HepG2 (cell line): ENCODE measurements at places on chromosomes 11 and 22. TPM values are rescaled to one million over a fixed set of nuclear protein-coding genes. Genes with fewer than 3 reads are reported as not detected.
A peak's percentile ranks its signal among the peaks of the same experiment; 100 is the strongest.

DNA sequence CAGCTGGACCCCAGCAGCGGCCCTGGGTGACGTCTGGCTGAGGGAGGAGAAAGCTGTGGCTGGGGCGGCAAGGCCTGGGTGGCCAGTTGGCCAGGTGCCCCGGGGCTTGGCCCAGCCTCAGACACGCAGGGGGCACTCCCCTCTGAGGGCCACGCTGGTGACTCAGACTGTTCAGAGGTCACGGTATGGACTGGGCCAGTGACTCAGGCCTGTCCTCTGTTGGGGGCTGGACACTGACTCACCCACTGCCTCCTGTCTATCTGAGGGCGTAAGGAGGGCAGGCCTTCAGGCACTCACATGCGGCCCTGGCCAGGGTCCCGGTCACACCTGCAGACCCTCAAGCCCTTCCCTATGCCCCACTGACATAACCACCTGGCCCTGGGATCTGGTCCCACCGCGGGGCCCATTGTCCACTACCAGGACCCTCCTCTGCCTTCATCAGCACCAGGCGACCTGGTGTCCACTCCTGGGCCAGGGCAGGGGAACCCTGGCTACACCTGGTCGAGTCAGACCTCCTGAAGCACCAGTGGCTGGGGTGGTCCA lies 3.7 kb upstream of the MUC5AC start:
- no peak overlapping the region for H3K27ac ChIP-seq
- H3K36me3 ChIP-seq: no peaks in the 10 kb centered on the region
- DNase-seq: peak; percentile 61
- H3K27me3 ChIP-seq: peaks cover 22% of the 10 kb centered on the region

- no peaks in the 10 kb centered on the region for H3K4me1 ChIP-seq
- no peak for DNase-seq
- no peak overlapping the region for H3K27ac ChIP-seq
- H3K4me3 ChIP-seq: no peak overlapping the region
Measured at GRCh38 chr22:32858957-32859356, 57.5 kb downstream of the TIMP3 start.

GRCh38 chr11:133576351-133576750 lies 44.0 kb upstream of the OPCML start:
- no peaks in the 10 kb centered on the region for H3K36me3 ChIP-seq
- H3K4me3 ChIP-seq: no peak overlapping the region
- DNase-seq: no peak
- H3K27ac ChIP-seq: no peak overlapping the region
- no peaks in the 10 kb centered on the region for H3K27me3 ChIP-seq
- no peaks in the 10 kb centered on the region for H3K4me1 ChIP-seq

- no peaks in the 10 kb centered on the region for H3K4me1 ChIP-seq
- DNase-seq: no peak
- no peaks in the 10 kb centered on the region for H3K27me3 ChIP-seq
- no peak overlapping the region for H3K4me3 ChIP-seq
Measured at GRCh38 chr11:4068962-4069361, 25.6 kb upstream of the RRM1 start.

MUC5AC gene
- not detected in 2 replicates for total RNA-seq

TMPRSS13 gene
- total RNA-seq: not detected in 2 replicates

CALCB gene
- total RNA-seq: not detected in 2 replicates

GRCh38 chr11:44221992-44222391 lies 87.9 kb downstream of the ALX4 start:
- no peaks in the 10 kb centered on the region for H3K4me1 ChIP-seq
- no peak overlapping the region for H3K4me3 ChIP-seq
- H3K27ac ChIP-seq: no peak overlapping the region
- H3K36me3 ChIP-seq: no peaks in the 10 kb centered on the region
- no peak for DNase-seq

GRCh38 chr11:104614117-104614680 lies 284.1 kb downstream of the CASP12 start:
- no peak overlapping the region for H3K4me3 ChIP-seq
- no peaks in the 10 kb centered on the region for H3K27me3 ChIP-seq
- H3K4me1 ChIP-seq: no peaks in the 10 kb centered on the region

DNA sequence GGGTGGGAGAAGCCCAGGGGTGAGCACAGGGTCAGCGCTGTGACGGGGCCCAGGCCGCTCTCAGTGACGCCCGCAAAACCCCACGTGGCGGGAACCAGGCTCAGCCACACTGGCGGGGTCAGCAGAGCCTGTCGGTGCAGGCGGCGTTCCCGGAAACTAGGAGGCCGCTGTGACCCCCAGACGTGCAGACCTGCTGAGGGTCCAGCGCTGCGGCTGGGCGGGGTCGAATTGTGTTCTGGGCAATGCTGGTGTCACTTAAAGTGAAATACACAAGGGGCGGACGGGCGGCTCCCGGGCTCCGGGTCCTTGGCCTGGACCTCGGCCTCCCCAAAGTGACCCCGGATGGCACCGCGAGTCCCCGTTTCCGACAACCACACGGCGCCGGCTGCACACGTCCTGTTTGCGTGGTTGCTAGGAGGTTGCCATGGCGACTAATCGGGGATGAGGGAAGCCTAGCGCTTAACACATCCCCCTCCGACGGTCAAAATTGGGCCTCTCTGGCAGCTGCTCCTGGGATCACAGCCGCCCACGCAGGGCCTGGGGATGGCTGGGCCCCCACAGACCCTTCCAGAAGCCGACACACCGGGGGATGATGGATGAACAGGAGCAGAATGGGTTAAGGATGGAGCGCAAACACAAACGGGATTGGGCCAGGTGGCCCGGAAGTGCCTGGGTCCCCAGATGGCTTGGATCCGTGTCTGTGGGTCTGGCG lies 81.7 kb upstream of the PRR5 start:
- peak; percentile 49 for DNase-seq
- H3K27me3 ChIP-seq: peaks cover 14% of the 10 kb centered on the region; the same call in 2 of the 3 replicates
- H3K4me3 ChIP-seq: no peak overlapping the region
- H3K27ac ChIP-seq: no peak overlapping the region
- H3K4me1 ChIP-seq: no peaks in the 10 kb centered on the region

GRCh38 chr11:13008625-13009475 lies at the start of gene RASSF10:
Gene RASSF10 (plus strand): TSS chr11:13009316. CDS start chr11:13009577, 261 bp downstream.
- DNase-seq: no peak
- H3K27ac ChIP-seq: peak within 1 kb of the TSS; percentile 41
- peaks cover 61% of the 10 kb centered on the region for H3K4me1 ChIP-seq
- no peak within 1 kb of the TSS for H3K4me3 ChIP-seq
- H3K36me3 ChIP-seq: no peaks in the 10 kb centered on the region

DNA sequence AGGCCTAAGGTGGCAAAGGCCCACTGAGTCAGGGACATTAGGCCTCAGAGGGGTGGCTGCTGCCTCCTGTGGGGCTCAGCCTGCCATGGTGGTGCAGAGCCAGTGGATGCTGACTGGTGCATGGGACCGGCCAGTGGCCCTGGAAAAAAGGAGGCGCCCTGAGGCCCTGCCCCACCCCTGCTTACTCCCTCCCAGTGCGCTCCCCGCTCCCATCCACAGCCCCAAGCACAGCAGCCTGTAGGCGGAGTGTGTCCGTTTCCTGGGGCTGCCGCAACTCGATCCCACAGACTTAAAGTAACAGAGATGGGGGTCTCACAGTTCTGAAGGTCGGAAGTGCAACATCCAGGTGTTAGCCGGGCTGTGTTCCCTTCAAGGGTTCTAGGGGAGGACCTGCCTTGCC lies 38.4 kb upstream of the FADD start:
- H3K36me3 ChIP-seq: no peaks in the 10 kb centered on the region

GRCh38 chr11:57751676-57752253 lies at the start of gene BTBD18:
Gene BTBD18 (minus strand): TSS chr11:57751819. CDS start chr11:57751188, 631 bp downstream.
- H3K27ac ChIP-seq: peak within 1 kb of the TSS; percentile 31
- no peaks in the 10 kb centered on the region for H3K27me3 ChIP-seq
- DNase-seq: peak; percentile 83
- peaks cover 26% of the 10 kb centered on the region for H3K4me1 ChIP-seq
- no peak within 1 kb of the TSS for H3K4me3 ChIP-seq
- H3K36me3 ChIP-seq: no peaks in the 10 kb centered on the region

IFT27 gene
- 0.33 TPM in 1 of 2 replicates, not detected in the other for total RNA-seq

SYNGR1 gene
- total RNA-seq: 0.27 TPM in 1 of 2 replicates, not detected in the other

- H3K27me3 ChIP-seq: no peaks in the 10 kb centered on the region
- H3K4me1 ChIP-seq: no peaks in the 10 kb centered on the region
- no peak for DNase-seq
- no peaks in the 10 kb centered on the region for H3K36me3 ChIP-seq
- H3K27ac ChIP-seq: no peak overlapping the region
Measured at GRCh38 chr11:41074318-41074717, 385.1 kb downstream of the LRRC4C start.

GRCh38 chr11:19818619-19819018 lies 106.0 kb downstream of the NAV2 start:
- H3K36me3 ChIP-seq: no peaks in the 10 kb centered on the region
- no peaks in the 10 kb centered on the region for H3K27me3 ChIP-seq
- H3K4me1 ChIP-seq: peaks cover 17% of the 10 kb centered on the region
- no peak for DNase-seq
- no peak overlapping the region for H3K4me3 ChIP-seq

- no peaks in the 10 kb centered on the region for H3K36me3 ChIP-seq
- H3K4me1 ChIP-seq: no peaks in the 10 kb centered on the region
- H3K27ac ChIP-seq: no peak overlapping the region
Measured at GRCh38 chr22:42500161-42500835, 19.3 kb downstream of the RRP7A start.

SCGB1C1 gene
- not detected in 2 replicates for total RNA-seq

- H3K27me3 ChIP-seq: no peaks in the 10 kb centered on the region; the same call in 2 of the 3 replicates
- peak overlapping the region; percentile 98 for H3K27ac ChIP-seq
- H3K4me1 ChIP-seq: peaks cover 20% of the 10 kb centered on the region
- no peaks in the 10 kb centered on the region for H3K36me3 ChIP-seq
- no peak for DNase-seq
- H3K4me3 ChIP-seq: peak overlapping the region; percentile 93
Measured at GRCh38 chr11:102108734-102109440, 1.4 kb upstream of the YAP1 start.

GRCh38 chr11:58963551-58964104 lies 24.3 kb downstream of the GLYATL1 start:
- no peaks in the 10 kb centered on the region for H3K27me3 ChIP-seq
- no peak overlapping the region for H3K4me3 ChIP-seq
- H3K27ac ChIP-seq: no peak overlapping the region
- H3K4me1 ChIP-seq: no peaks in the 10 kb centered on the region
- no peaks in the 10 kb centered on the region for H3K36me3 ChIP-seq
- DNase-seq: no peak

OR2D2 gene
- not detected in 2 replicates for total RNA-seq

DNA sequence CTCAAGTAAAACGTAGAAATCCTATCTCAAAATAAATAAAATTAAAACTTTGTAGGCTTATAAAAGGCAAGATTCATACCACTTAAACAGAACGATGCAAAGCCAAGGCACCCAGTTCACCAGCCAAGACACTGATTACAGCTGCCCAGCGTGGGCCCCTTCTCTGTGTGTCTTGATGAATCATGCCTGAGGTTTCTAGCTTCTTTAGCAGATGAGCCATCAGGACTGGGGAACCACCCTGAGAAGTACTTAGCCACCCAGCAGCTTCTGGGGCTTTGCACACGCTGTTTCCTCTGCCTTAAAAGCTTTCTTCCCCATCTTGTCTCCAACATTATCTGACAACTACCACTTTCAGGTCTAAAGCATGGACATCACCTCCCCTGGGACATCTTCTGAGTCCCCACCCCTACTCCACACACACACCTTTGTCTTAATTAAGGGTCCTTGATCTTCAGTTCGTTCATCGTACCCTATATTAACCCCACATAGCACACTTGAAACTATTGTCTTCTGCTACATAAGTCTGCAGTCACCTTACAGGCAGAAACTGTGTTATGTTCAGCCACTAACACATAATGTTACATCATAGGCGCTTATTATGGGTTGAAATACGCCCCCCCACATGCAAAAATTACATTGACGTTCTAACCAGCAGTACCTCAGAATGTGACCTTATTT lies 8.7 kb upstream of the LAYN start:
- no peak overlapping the region for H3K4me3 ChIP-seq
- no peaks in the 10 kb centered on the region for H3K4me1 ChIP-seq
- DNase-seq: no peak
- H3K36me3 ChIP-seq: no peaks in the 10 kb centered on the region
- H3K27me3 ChIP-seq: peaks cover 5% of the 10 kb centered on the region; the same call in 2 of the 3 replicates
- H3K27ac ChIP-seq: no peak overlapping the region

GRCh38 chr11:94129512-94130297 lies 1.1 kb downstream of the PANX1 start:
- H3K27ac ChIP-seq: peak overlapping the region; percentile 87
- H3K4me1 ChIP-seq: peaks cover 43% of the 10 kb centered on the region
- no peaks in the 10 kb centered on the region for H3K36me3 ChIP-seq

- H3K27me3 ChIP-seq: no peaks in the 10 kb centered on the region
- DNase-seq: no peak
- peaks cover 1% of the 10 kb centered on the region; the same call in 1 of the 2 replicates for H3K36me3 ChIP-seq
- peaks cover 62% of the 10 kb centered on the region for H3K4me1 ChIP-seq
- peak overlapping the region; percentile 76 for H3K27ac ChIP-seq
Measured at GRCh38 chr11:130313383-130314183, 1.1 kb downstream of the ZBTB44 start.

- H3K4me1 ChIP-seq: peaks cover 19% of the 10 kb centered on the region
- H3K27ac ChIP-seq: no peak overlapping the region
- no peaks in the 10 kb centered on the region for H3K36me3 ChIP-seq
- no peaks in the 10 kb centered on the region; the same call in 1 of the 2 replicates for H3K27me3 ChIP-seq
- H3K4me3 ChIP-seq: no peak overlapping the region
- no peak for DNase-seq
Measured at GRCh38 chr11:115153135-115153534, 351.1 kb downstream of the CADM1 start.

DNA sequence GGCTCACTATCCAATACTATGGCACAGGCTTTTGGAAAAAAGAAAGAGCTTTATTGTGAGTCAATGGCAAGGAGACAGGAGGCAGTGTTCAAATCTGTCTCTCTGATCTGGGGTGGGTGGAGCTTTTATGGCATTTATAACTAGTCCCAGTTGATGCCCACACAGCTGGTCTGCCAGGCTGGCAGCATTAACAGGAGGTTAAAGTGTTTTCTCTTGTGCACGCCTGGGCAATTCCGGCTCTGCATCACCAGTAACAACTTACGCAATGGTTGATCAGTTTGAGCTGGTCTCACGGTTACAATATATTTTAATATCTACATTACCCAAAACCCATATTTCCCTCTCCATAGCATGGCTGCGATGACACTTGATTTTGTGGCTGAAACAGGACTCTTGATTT lies 15.1 kb upstream of the SMIM38 start:
- no peak overlapping the region for H3K4me3 ChIP-seq
- DNase-seq: no peak
- no peak overlapping the region for H3K27ac ChIP-seq
